ENCODE measurements at places on chromosomes 6 and 20.

- DNase-seq, result no peak
Observed at GRCh38 chr6:106396426-106397220, 36.1 kb downstream of the CRYBG1 start.

DNA sequence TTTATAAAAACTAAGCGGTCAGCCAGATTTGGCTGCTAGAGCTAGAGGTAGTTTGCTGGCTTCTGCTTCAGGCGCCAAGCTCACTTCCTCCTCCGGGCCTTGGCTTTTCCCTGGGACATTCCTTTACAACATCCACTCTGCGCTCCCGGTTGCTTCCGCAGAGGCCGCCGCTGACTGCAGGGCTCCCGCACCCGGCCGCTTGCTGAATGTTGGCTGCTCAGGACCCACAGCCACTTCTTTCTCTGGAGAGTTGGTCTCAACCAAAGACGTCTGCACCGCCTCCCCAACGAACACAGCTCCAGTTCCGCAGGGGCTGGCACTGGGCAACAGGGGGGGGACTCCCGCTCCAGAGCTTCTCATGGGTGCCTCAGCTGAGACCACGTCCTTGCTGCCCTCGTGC lies 282.8 kb downstream of the TFAP2C start:
- no peak for DNase-seq

- no peak for DNase-seq
Observed at GRCh38 chr6:77173472-77174074, 289.7 kb downstream of the HTR1B start.

DNA sequence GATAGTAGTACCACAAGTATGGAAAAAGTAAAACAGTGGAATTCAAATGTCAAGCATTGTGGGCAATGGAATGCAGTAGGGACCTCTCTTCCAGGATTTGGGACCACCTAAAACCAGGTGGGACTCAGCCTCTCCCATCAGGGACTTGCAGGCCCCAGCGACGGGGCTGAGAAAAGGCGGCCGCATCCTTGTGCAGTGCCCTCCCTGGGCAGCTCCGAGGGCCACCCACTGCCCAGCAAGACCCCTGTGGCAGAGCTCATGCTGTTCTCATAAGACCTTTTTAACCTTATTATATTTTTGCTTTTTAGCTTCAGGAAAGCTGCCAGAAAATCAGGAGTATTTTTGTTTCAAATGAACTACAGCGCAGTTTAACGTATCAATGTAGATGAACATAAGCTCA lies 142.6 kb upstream of the RPS6KA2 start:
- no peak for DNase-seq

DNA sequence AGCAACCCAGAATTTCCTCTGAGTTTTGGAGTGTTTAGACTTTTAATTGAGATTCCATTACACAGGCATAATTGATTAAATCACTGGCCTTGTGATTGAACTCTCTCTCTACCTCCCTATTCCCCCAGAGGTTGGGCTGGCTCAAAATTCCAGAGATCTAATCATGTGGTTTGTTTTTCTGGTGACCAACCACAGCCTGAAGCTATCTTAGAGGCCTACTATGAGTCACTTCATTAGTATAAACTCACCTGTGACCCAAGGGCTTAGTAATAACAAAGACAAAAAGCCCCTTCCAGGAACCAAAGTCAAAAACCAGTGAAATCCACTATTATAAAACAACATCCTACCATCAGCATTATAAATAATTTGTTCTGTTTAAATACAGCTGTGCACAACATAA lies 992.5 kb upstream of the CITED2 start:
- no peak for DNase-seq

GRCh38 chr6:15303162-15303919 lies 57.5 kb downstream of the JARID2 start:
- no peak for DNase-seq

DNA sequence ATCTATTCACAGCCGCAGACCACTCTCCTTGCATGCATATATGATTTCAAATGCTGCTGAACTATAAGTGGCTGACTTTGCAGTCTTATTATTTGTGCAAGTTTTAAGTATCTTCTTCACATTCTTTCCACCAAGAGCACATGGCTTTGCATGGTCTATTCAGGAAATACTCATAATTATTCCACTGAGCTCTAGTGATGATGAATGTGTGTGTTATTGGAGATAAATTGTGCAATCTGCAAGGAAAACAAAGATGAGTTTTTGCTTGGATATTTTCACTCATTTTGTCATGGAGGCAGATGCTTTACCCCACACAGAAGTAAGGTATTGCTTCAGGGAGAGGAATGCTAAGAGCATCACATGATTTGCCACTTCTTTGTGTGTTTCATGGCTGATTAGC lies 764.6 kb downstream of the TBC1D32 start:
- no peak for DNase-seq

- DNase-seq, result no peak
Observed at GRCh38 chr6:125102891-125103290, 50.7 kb upstream of the TPD52L1 start.

GRCh38 chr6:157198425-157199279 lies 124.7 kb downstream of the TMEM242 start:
- no peak for DNase-seq

- DNase-seq, result no peak
Observed at GRCh38 chr6:152071318-152071717, 263.8 kb downstream of the ESR1 start.

DNA sequence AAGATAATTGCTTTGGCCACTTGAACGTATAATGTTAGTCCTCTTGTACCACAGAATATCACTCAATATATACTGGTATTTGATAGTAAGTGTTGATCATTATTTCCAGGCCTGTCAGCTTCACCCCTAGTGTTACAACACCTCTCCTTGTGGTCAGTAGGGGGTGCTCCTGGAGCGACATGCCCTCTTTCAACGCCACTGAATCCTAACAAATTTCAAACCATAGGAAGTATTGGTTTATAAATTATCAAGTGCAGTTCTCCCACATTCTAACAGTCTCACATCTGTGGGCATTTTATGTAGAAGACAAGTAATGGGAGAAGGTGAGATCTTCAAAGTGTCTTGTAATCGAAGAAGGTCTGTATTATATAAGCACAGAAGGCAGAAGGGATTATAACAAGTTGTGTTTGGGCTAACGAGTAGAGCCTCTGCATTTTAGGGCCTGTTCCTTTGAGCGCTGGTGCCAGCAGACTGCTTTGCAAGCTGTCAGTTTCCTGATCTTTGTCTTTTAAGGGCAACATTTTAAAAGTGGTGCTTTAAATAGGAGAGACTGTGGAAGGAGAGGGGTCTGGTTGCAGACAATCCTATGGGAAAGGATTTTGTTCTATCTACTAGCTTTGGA lies 57.1 kb upstream of the CEP162 start:
- no peak for DNase-seq

DNA sequence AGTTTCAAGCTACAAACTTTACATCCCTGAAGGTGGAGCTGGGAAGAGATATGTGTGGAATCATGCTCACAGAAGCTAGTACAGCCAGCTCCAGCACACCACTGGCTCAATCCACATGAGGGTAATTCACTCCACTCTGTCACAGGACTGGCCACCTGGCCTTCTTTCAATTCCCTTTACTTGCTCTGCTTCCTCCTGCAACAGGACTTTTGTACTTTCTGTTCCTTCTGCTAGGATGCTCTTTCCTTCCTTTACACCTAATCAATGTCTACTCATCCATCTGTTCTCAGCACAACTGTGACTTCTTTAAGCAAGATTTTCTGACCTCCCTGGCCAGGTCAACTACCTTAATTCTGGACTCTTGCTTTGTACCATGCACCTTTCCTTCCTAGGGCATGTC lies 39.4 kb upstream of the MYB start:
- DNase-seq, result no peak

GRCh38 chr6:57063847-57064246 lies 17.4 kb downstream of the KIAA1586 start:
- DNase-seq, result no peak

DNA sequence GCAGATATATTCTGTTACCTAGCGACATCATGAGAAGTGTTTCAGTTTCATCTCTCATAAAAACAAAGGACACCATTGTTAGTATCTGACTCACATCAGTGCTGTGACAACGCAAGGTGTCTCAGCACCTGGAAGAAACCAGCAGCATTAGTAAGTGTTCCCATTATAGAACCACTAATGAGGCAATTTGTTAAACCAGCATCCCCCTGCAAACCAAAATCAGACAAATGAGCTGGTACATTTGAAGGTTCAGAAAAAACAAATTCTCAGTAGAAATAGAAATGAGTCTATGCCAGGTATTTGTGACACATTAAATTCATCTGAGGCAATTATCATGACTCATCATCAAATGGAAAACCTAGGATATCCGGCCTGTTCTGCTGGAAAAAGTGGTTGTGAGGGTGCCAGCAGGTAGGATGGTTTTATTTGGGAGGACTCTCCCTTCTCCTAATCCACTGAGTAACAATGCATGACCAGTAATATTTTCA lies 151.7 kb downstream of the TMEM200A start:
- DNase-seq, result no peak

DNA sequence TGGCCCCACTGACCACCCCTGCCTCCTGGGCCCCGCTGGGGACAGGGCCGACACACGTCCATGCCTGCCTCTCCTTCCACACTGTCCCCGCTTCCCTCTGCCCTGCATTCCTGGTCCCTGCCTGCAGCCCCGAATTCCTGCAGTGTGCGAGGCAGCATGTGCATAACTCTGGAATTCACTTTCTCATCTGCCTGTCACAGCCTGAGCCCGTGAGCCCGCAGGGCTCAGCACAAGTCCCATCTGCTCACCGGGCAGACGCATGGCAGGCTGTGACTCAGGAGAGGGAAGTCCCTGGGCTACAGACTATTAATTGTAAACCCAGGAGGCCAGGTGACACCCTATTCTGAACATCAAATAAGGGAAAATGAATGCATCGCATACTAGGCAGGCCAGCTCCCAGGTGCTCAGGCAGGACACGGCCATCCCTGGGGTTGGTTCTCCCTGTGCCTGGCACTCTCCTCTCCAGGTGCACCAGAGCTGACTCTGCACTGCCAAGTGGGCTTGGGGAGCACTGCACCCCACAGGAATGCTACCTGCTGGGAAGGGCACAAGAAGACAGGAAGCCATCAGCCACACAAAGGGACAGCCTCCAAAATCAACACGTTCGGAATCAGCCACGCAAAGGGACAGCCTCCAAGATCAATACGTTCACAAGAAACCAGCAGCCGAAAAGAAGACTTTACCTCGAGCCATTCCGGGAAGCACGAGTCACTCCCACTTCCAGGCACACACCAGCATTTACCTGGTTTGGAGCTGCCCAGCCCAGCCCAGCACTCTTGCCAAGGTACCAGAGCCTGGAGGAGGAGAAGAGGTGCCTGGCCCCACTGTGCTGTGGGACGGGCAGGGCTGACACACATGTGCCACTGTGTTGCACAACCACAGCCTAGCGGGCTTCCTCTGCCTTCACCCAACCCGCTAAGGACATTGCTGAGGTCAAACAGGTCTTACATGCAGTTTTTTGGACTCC lies 65.9 kb downstream of the DLL1 start:
- DNase-seq, result no peak

DNA sequence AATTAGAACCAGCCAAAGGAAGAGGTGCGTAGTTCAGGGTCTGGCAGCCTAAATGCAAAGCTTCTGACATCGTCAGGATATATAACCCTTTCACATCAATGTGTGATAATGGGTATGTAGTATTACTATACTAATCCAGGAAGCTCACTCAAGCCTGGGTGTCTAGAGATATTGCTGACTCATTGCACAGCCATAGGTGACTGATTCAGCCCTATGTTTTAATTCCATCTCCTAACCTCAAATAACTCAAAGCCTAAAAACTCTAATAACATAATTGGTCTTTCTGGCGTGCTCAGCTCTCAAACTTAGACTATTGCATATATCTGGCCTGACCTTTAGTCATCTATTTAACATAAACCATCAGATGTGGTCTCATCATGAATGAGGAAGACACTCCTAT lies 658.4 kb downstream of the TBC1D32 start:
- DNase-seq, result no peak

GRCh38 chr6:144729502-144729901 lies 444.4 kb downstream of the UTRN start:
- DNase-seq, result no peak
